Ecto neural progenitor cell (in vitro differentiated cells): ENCODE measurements at places on chromosomes 16 and 17.
A peak's percentile ranks its signal among the peaks of the same experiment; 100 is the strongest.

DNA sequence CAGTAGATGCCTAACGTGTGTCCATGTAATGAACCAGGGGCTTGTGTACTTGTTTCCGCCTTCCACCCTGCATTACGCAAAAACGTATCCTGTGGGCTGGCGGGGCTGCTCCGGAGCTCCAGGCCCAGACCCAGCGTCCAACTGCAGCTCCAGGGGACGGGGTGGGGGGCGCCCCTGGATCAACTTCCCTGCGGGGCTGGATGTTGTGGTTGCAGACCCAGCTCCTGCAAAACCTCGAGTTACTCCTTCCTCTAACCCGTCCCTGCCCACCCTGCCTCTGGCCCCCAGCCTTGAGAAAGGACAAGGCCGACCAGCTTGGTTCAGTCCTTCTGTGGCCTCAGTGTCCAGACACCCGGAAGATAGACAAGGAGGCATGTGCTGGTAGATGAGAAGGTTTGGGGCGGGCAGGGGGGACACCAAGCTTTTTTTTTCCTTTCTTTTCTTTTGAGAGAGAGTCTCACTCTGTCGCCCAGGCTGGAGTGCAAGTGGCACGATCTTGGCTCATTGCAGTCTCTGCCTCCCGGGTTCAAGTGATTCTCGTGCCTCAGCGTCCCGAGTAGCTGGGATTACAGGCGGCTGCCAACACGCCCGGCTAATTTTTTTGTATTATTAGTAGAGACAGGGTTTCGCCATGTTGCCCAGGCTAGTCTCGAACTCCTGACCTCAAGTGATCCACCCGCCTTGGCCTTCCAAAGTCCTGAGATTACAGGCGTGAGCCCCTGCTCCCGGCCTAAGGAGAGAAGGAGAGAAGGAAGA is 731 bp upstream of the EXOC7 start:
- DNase-seq = no peak

DNA sequence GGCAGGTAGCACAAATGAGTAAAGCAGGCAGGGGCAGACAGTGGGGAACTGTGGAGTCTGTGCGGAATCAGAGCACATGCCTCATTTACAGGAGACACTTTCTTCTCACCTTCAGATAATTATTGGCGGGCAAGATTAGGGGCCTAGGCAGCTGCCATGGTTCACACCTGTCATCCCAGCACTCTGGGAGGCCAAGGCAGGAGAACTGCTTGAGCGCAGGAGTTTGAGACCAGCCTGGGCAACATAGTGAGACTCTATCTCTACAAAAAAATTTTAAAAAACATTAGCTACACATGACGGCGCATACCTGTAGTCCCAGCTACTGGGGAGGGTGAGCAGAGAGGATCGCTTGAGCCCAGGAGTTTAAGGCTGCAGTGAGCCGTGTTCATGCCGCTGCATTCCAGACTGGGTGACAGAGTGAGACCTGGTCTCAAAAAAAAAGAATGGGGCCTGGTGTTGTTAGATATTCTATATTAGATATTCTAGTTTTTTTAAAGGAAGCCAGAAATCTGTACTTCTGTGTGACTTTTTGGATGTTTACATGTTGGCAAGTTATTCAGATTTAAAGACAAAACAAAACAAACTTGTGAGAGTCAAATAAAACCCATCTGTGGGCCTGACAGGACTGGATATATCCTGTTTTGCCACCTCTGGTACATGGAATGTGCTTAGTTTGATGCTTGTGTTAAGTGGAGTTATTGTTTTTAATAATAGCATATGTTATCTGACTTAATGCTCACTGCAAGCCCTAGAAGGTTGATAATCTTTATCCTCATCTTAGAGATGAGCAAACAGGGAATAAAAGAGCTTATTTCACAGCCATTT is 4.9 kb upstream of the LPCAT2 start:
- no peak for DNase-seq

GRCh38 chr17:64529221-64529620 is 22.4 kb downstream of the CEP95 start:
- no peak for DNase-seq

DNA sequence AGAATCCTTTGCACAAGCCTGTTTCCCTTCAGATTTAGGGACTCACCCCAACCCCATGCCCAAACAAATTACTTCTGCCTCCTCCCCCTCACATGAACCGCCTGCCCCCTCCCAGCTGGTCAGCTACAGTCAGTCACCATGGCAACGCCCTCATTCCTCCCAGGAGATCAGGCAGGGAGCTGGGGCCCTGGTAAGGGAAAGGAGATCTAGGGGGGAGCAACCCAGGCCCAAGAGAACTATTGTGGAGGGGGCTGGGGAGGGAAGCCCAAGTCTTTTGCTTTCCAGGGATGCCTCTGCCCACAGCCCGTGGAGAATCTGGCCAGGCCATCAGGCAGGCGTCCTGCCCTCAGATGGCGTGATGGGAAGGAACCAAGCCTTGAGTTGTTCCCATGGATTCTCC is 2.8 kb downstream of the FAM171A2 start:
- peak; percentile 74 for DNase-seq

DNA sequence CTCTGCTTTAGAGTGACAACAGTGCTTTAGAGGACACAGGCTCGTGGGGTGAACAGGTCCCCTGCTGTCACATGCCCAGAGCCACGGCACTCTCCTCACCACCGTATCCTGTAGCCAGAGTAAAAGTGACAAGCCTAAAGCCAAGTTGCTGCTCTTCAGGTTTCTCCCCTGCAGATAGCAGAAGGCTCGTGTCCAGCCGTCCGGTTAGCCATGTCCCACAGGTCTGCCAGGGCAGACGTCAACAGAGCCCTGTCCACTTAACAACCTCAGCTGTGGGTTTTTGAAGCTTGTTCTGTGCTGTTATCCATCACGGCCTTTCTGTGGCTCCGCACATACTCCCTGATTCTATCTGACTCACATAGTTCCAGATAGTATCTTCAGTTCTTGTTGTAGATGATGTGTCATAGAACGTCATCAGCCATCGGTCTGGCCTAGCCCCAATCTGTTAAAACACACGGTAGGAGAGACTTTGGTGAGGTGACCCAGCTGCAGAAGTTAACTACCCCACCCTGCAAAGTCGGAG is 100.7 kb downstream of the SOCS1 start:
- DNase-seq = no peak

DNA sequence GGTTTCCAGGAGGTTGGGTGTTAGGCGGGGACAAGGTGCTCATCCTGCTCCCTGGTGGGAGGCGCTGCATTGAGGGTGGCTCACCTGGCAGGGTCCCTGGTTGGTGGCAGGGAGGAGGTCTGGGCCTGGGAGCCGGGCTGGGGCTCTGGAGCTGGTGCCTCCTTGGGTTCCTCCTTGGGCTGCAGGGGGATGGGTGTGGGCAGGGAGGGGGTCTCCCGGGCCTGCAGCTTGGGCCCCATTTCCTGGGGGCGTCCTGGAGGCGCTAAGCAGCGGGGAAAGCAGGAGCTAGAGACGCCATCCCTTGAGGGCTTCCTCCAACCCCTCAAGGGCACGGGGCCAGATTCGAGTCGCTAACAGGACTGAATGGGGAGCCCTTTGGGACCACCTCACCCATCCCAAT is 11.1 kb downstream of the CNGB1 start:
- no peak for DNase-seq

- no peak for DNase-seq
These were observed 282.4 kb upstream of the EEF2KMT start for GRCh38 chr16:5379954-5380353.

DNA sequence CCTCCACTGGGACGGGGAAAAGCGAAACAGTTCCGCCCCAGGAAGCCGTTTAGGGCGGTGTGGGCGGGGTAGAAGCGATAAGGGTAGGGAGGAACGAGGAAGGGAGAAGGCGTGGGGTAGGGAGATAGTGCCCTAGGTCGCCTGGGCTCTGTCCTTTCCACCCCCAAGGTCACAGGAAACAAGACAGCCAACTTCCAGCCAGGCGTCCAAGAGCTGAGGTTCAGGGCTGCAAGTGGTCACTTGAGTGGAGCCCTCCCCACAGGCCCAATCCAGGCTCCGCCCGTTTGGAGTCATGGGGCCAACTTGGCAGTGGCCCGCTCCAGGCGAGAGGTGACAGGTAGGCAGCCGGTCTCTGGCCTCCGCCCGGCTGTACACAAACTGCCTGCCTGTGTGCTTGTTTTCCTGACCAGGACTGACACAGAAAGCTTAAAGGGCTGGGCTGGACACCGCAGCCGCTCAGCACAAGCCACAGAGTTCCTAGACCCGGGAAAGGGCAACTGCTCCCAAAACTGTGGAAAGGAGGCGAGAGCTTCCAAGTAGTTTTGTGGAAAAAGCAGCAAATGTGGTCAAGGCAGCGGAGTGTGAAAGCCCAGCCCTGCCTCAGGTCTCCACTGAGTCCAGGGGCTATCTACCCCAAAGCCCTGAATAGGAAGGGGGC is at the start of gene RILP:
TSS of gene RILP (minus strand) at position 23 of the 658 bp plus-strand sequence. CDS start 62 bp downstream, outside the sequence.
- no peak for DNase-seq

DNA sequence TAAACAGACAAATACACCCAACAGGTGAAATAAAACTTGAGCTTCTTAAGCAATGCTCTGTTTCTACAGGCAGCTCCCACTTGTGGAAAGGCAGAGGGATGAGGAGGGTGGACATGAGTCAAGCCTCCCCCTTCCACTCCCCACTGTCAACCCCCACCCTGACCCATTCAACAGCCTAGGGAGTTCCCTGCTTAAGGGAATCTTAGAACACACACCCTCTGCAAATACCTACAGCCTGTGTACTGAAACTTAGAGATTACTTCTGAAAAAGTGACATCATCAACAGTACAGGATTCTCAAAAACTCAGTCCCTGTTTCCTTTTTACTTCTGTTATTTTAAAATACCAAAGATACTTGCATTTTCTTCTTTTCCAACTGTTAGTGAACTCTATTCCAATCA is 345.4 kb downstream of the SOX9 start:
- no peak for DNase-seq

DNA sequence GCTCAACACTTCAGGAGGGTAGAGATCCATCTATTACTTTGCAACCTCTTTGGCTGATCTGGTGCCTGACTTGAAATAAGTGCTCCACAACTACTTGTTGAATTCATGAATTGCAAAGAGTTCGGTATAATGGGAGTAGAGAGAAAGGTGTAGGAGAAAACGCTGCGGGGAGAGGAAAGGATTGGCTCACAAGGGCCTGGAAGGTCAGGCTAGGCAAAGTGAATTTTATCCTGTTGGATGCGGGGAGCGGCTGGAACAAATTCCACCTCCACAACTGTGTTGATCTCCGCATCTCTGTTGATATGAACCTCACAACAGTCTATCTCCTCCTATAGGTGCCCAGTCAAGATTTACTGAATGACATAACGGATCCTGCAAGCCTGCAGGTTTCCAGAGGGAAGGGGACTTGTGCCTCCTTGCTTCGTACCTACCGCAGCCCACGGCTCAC is 684 bp downstream of the SLX4 start:
- no peak for DNase-seq

DNA sequence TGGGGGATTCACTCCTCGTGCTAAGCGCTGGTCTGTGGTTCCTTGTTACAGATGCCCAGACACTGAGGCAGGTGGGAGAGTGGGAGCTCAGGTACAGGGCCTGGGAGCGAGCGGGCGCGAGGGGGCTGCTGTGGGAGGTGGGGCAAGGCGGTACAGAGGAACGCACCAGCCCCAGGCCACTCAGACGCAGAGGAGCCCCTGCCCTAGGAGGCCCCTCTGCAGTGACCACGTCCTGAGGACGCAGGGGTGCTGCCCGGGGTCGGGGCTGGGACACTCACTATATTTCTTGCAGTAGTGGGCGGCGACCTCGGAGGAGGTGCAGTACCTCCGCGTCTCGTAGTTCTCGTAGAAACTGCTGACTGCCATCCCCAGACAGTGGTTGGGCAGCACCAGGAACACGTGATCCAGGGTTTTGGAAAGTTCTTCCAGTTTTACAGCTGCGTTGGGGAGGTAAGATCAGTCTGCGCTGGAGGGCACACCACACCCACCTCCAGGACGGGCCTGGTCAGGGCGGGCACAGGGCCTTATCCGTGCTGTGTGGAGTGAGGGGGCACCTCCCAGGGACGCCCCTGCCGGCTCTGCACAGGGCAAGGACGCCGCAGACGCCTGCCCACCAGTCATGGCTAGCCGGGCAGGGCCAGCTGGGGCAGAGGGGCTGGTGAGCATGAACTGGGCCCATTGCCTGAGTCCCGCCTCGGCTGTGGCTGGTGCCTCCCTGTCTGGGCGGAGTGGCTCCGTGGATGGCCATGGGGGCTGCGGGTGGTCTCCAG is 16.3 kb upstream of the RNPS1 start:
- no peak for DNase-seq

GRCh38 chr17:30333503-30334360 is at the start of gene TMIGD1:
Gene TMIGD1 (minus strand): TSS chr17:30334057. CDS start chr17:30332133, 1,924 bp downstream.
- no peak for DNase-seq

DNA sequence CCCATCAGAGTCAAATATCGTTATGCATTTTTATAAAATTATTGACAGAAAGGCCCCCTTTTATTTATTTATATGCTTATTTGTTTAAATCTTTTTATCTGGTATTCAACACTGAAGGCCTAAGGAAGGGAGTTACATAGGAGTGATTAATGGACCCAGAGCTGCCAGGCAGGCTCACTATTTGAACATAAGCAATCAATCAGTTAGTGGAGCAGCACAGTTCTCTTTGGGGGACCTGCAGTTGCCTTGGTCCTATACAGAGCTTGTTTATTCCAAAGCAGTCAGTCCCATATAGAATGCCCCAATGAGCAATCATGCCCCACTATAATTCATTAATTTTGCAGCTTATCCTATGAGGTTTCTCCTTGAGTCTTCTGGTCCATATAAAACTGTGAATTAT is 389.4 kb upstream of the GOT2 start:
- DNase-seq = no peak

GRCh38 chr16:561957-562938 is 2.1 kb downstream of the PRR35 start:
- no peak for DNase-seq
